ENCODE measurements at places on chromosomes 6 and 20.

GRCh38 chr20:54131675-54132611 lies 41.8 kb downstream of the CYP24A1 start:
- DNase-seq: no peak

DNA sequence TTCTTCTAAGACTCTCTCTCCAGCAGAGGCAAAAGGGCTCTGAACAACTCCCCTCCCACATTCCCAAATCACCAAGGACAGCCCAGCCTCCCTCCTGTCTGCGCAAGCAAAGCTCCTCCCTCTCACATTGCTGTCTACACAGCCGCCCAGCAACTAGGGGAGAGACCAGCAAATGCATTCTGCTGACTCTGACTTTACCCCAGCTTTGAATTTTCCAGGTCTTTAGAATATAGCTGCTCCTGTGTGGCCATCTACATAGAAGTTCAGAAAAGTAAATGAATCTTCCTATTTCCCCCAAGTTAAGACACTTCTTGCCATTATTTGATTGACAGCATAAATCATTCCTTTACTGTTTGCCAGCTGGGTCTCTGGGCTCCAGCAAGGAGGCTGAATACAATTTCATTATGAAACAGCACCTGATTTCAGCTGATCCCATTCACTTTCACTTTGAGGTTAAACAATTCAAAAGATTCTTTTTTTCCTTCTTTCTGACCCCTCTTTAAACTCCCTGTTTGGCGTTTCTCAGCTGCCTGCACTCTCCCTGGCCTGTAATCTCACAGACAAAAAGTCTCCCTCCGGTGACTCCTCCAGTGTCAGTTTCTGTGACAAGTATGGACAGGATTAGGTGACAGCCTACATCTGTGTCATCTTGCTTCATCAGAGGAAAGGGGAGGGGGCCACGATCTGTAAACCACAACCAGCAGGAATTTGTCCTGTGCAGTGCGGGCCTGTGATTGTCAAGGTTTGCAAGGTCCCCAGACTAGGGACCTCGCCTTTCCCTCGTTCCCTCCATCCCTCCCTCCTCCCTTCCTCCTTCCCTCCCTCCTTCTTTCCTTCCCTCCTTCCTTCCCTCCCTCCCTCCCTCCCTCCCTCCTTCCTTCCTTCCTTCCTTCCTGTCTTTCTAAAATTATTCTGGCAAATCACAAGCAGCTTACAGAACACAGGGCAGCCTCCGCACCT lies 205.6 kb upstream of the RIN2 start:
- no peak for DNase-seq

GRCh38 chr20:4810426-4811019 lies 88.8 kb downstream of the PRND start:
- no peak for DNase-seq

- DNase-seq: no peak
Measured at GRCh38 chr6:22322103-22323030, 25.5 kb upstream of the PRL start.

DNA sequence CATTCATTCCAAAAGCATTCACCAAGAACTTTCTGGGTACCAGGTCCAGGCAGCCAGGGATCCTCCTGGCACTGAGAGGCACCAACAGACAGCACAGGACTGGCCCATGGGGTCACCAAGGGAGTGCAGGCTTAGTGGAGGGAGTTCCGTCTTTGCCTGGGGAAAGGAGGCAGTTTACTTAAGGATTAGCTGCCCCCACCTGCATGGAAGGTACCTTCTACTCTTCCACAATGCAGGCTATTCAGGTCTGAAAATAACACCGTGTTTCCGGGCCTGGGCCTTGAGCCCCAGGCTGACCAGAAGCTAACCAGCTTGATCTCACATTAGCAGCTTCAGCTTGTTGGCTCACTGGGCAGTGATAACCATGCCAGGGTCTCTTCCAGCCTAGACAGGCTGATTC lies 199.4 kb downstream of the FOXA2 start:
- no peak for DNase-seq

- DNase-seq: no peak
Measured at GRCh38 chr6:26358511-26358981, 6.5 kb upstream of the BTN3A2 start.

GRCh38 chr20:62141397-62142251 lies 1.6 kb downstream of the PSMA7 start:
- DNase-seq: no peak

DNA sequence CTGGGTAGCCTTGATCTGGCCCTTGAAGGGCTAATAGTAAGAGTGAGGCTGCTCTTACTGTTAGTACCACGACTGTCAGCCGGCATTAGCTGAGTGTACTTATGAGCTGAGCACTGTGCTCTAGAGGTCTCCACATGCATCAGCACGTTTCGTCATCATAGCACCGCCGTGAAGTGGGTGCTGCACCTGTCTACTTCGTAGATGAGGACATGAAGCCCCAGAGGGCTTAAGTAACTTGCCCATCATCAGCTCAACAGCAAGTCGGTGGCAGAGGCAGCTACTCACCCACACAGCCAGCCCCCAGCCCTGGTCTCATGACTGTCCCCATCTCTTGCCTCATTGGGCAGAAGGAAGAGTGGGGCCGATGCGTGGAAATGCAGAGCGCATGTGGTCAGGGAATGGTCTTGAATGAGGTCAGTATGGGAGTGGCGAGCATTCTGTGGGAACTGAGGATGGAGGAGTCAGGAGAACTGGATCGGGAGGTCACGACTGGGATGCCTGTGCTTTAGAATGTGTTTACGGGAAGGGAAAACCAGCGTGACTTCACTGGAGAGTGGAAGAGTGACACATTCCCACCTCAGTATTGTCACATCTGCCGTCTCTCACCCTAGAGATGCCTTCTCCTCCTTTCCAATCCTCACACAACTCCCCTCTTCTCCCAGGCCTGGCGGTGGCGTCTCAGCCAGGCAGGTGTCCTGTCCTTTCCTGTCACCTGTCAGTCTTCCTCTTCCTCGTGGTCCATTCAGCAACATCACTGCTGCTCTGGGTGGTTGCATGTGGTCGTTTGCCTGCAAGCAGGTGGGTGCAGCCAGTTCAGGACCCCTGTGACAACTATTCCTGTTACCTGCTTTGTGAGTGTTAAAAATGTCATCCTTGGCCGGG lies 6.0 kb downstream of the SYTL3 start:
- no peak for DNase-seq

DNA sequence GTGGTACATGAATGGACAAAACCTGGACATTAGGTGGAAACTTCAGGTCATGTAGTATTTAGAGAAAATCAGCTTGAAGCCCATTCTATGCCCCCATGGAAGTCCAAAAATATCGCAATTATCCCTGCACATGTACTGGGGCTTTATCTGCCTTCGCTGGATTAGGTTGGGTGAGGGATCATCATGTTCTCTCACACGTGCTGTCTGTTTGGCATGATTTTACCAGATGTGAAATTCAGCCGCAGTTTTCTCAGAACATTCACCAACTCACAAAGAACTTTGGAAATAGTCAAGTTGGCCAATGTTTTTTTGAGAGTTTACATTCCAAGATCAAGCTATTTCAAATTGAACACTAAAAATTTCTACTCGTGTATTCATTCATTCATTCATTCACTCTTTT lies 459.8 kb upstream of the CITED2 start:
- no peak for DNase-seq

DNA sequence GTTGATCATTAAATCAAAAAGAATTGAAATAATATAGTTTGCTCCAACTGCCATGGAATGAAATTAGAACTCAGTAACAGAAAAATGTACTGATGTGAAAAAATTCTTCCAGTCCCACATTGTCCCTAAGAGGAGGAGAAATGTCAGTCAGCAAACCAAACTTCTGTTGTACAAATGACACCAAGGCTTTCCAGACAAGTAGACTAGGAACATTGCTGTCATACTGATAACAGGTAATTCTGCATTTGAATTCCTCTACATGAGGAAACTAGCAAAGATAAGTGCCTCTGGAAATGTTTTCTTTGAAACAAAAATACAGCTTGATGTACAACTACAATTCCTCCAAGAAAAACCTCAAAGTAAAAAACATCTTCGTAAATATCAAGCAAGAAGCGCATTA lies 90.2 kb downstream of the HIVEP1 start:
- DNase-seq: no peak

GRCh38 chr20:13432126-13432525 lies 206.6 kb downstream of the TASP1 start:
- DNase-seq: no peak

GRCh38 chr6:166456395-166457156 lies 73.8 kb upstream of the MPC1 start:
- DNase-seq: no peak

- no peak for DNase-seq
Measured at GRCh38 chr6:147037881-147038280, 166.3 kb upstream of the STXBP5 start.

DNA sequence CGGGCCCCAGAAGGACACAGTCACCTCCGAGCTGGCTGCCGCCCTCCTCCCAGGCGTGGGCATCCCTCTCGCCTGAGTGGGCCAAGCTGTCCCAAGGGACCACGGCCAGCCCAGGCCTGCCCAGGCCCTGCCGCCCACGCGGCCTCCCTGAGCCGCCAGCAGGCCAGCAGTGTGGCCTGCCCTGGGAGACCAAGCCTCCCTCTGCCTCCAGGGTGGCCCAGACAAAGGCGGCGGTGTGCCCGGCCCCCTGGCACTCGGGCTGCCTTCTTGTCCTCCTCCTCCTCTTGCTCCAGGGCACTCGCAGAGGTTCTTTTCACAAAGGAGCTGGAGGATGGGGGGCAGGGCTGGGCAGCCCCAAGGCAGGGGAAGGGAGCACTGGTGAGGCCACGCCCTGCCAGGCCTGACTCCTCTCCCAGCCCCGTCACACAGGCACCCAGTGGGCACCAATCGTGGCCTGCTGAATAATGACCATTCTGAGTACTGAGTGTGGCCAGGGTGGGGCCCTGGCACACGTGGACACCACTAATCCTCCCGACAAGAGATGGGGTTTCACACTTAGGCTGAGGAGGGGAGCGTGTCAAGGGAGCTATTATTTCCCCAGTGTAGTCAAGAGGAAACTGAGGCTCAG lies 25.3 kb downstream of the NOL4L start:
- no peak for DNase-seq

DNA sequence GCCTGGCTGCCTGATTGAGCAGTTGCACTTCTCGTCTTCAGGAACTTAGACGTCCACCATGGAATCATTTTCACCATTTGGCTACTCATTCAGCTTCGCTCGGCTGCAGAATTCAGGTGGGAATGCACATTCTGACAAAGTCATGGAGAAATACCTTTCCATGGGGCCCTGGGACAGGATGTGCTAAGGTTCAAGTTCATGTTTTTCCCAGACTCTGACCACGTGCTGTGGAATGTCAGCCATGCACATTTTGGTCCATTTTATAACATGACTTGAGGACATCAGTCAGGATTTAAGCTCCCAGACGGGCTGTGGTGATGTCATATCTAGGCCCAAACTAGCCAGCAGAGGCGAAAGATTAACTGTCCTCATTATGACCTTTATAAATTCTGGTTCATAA lies 205.3 kb downstream of the TBXT start:
- no peak for DNase-seq

DNA sequence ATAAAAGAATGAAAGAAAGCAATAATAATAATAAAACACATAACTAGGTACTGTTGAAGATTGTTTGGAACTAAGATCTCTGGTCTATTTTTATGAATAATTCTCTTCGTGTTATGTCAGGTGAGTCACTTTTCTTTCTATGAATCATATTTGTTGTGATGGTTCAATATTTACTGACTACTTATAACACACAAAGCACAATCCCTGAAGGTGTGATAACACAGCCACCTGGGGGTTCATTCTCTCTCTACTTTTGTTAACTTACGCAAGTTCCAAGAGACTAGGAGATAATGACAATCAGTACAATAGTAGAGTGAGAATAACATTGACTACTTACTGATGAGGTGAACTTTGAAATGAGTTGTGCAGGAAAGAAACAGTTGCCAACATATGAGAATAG lies 149.9 kb downstream of the IBTK start:
- no peak for DNase-seq

GRCh38 chr20:46040902-46041535 lies 12.0 kb downstream of the SLC12A5 start:
- no peak for DNase-seq

DNA sequence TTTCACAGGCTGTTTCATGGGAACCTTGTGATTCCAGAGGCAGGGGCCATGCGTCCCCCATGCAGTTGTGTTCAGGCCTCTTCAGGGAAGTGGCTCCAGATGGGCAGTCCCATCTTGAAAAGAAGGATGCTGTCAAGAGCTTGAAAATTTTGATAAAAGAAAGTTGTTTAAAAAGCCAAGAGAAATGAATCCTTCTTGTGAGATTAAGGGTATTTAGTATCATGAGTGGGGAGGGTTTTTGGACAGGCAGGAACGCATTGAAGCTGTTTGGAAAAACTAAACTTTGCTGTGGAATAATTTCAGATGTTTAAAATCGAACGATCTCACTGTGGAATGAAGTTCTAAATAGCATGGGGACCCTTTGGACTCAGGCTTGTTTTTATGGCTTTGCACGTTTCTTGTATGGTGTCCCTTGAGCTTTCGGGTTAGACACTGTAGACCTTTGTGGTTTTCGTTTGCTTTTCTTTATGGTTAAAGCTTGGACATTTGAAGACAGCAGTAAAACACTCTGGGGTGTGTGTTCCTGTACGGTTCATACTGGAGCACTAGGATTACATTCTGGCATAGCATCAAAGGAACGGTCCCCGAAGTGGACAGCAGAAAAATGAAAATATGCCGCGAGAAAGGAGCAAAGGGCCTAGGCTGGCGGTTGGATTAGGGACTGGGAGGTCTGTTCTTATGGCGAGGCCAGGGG lies 18.2 kb downstream of the KIF25 start:
- no peak for DNase-seq

DNA sequence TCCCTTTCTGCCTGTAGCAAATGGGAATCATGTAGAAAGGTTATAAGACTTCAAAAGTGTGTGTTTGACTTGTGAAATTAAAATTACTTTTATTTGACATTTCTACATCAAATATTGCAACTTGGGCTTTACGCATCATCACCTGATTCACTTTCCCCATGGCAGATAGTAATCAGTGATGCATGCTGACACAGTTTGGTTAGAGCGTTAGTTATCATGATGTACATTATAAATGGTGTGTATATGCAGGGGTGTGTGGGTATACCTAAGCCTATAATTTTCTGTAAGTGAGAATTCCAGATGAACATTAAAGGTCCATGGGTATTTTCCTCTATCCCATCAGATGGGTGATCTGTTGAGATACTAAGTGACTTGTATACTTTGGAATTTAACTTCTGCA lies 141.5 kb downstream of the KLHL32 start:
- DNase-seq: no peak

DNA sequence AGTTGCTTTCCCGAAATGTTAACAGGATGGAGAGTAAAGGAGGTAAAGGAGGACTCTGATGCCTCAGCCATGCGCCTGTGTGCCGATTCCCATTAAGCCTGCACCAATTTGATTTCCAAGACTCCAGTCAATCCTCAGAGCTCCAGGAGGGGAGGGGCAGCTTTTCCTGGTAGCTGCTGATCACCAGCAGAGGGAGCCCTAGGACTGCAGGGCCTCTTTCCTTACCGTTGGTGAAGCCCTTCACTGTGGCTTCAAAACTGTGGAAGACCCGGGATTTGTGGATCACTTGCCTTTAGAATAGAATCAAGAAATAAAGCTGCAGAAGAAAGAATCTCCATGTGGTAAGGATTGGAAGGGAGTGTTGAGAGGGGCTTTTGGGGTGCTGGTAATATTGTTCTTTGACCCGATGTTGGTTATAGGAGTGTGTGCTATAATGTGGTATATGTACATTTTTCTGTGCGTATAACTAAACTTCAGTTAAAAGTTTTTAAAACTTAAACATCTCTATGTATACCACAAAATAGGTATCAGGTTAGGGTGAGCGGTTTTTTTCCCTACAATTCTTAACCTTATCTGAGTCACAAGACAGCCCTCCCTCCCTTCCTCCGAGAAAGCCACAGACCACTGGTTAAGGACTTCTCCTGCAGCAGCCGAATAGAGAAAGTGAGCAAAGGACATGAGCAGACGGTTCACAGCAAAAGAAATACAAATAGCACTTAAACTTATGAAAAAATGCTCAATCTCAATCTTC lies 6.9 kb upstream of the OSER1 start:
- peak; percentile 18 for DNase-seq

Measured in stimulated activated CD8-positive, alpha-beta memory T cell treated with anti-CD3 and anti-CD28 coated beads, Interleukin-15, amount 100 ng/mL, for 24 hours (primary cell).